Trophoblast cell (in vitro differentiated cells and primary cell): ENCODE measurements at places on chromosomes 7 and 10.

DNA sequence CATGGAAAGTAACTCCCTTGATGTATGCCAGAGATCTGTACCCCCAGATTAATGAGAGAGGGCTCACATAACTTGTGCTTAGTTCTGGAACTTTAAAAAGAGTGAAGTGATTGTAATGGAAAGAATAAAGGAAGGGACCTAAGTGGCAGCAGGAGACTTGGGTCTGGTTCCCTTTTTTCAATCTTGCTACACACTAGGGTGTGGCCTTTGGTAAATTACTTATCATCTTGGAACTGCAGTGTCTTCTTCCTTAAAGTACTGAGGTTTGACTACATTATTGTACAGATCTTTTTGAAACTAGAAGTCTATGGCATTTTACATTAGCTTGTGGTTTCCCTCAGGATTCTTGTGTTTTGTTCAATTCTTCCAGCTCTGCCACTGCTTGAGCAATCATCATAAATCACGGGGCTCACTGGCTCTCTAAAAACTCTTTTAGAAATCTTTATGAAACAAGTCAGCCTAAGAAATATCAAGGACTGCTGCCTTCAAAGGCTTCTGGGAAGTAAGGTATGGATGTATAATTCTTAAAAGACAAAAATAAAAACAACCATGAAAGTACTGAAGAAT is 22.5 kb upstream of the CHRM2 start:
- no peak for DNase-seq

- no peak for DNase-seq
These were observed 126.4 kb downstream of the ARHGAP22 start for GRCh38 chr10:48478469-48478868.

- no peak for DNase-seq
These were observed 231.6 kb downstream of the TEX36 start for GRCh38 chr10:125451319-125451718.

- no peak for DNase-seq
These were observed 13.8 kb upstream of the CYP3A5 start for GRCh38 chr7:99693427-99694200.
